HFFc6 (cell line): ENCODE measurements at places on chromosomes 2 and 18. TPM values are rescaled to one million over a fixed set of nuclear protein-coding genes. Genes with fewer than 3 reads are reported as not detected.

The IL1F10 gene
- not detected in 3 replicates for total RNA-seq

The GLI2 gene
- total RNA-seq = 41.9 to 46.1 TPM (median 43.5 TPM) in 3 replicates

The ACTR1B gene
- total RNA-seq = 65.9 to 74.9 TPM (median 66.6 TPM) in 3 replicates

The CCDC178 gene
- total RNA-seq = not detected in 2 replicates

The CHRND gene
- total RNA-seq = not detected in 2 replicates

The CFC1 gene
- not detected in 3 replicates for total RNA-seq

The CIB4 gene
- total RNA-seq = not detected in 2 replicates

The AOX1 gene
- total RNA-seq = 40.9 to 64.7 TPM (median 46.5 TPM) in 3 replicates

The OR6B2 gene
- not detected in 3 replicates for total RNA-seq

The VSNL1 gene
- total RNA-seq = not detected in 3 replicates

DNA sequence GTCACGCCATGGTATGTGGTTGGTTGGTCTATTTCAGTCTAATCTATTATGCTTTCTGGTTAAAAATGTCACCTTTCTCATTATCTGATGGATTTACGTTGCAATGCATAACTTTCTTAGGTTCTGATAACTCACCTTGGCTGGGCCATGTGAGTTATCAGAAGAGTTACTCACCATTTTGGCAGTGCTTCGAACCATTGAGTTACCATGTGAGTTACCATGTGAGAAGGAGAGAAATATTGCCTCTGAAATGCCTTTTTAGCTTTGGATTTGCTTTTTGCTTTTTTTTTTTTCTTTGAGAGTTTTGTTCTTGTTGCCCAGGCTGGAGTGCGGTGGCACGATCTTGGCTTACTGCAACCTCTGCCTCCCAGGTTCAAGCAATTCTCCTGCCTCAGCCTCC is 1.6 kb downstream of the SMARCAL1 start:
- H3K27ac ChIP-seq = no peak overlapping the region
- peaks cover 19% of the 10 kb centered on the region for H3K4me1 ChIP-seq
- DNase-seq = no peak
- peaks cover 18% of the 10 kb centered on the region for H3K36me3 ChIP-seq

DNA sequence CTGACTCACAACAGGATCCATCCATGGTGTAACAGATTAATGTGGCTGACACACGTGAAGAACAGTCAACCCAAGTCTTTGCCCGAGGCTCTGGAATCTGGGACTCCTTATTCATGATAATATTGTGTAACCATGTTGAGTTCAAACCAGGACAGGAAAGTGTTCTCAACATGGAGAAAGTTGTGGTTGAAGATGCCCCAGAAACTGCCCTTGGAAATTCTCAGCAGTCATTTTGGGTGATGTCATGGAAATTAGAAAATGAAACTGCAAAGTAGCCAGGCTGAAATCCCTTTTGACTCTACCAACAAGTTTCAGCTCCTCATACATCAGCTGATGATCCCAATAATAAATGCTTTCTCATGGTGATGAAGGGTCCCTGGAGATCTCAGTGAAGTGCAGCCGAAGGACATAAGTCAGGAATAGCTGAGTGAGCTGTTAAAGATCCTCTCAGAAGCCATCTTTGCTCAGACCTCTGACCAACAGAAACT is 307.7 kb downstream of the TNS1 start:
- peak overlapping the region; percentile 82 for H3K4me3 ChIP-seq
- H3K27ac ChIP-seq = peak overlapping the region; percentile 99
- peaks cover 2% of the 10 kb centered on the region; the same call in 1 of the 2 replicates for H3K27me3 ChIP-seq

DNA sequence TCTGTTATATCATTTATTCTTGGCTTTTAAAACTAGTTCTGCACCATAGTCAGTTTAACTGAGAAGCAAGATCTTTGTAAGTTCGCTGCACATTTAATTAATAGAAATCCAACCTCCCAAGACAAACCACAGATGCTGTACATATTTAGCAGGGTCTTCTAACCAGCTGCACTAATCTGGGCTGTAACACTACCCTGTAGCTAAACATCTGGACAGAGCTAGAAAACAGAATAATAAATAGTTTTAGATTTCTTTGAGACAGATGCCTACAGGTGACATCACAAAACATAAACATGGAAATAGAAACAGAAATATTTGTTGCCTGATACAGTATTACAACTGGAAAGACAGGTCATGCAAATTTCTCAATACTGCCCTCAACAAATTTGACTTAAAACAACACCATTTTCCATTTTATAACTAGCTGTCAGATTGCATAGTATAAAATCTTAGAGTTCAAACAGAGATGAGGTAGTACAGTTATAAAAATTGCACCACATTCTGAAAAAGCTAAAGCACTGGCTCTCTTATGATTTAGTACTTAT is 315.1 kb downstream of the NR4A2 start:
- no peak overlapping the region for H3K27ac ChIP-seq
- DNase-seq = no peak
- no peaks in the 10 kb centered on the region for H3K27me3 ChIP-seq
- H3K4me3 ChIP-seq = no peak overlapping the region

- no peak overlapping the region for H3K27ac ChIP-seq
- H3K4me1 ChIP-seq = no peaks in the 10 kb centered on the region
- no peak overlapping the region for H3K4me3 ChIP-seq
- H3K27me3 ChIP-seq = peaks cover 5% of the 10 kb centered on the region; the same call in 1 of the 2 replicates
- H3K36me3 ChIP-seq = no peaks in the 10 kb centered on the region
- DNase-seq = peak; percentile 42
These were observed 285.1 kb downstream of the SS18 start for GRCh38 chr18:25805323-25805722.

DNA sequence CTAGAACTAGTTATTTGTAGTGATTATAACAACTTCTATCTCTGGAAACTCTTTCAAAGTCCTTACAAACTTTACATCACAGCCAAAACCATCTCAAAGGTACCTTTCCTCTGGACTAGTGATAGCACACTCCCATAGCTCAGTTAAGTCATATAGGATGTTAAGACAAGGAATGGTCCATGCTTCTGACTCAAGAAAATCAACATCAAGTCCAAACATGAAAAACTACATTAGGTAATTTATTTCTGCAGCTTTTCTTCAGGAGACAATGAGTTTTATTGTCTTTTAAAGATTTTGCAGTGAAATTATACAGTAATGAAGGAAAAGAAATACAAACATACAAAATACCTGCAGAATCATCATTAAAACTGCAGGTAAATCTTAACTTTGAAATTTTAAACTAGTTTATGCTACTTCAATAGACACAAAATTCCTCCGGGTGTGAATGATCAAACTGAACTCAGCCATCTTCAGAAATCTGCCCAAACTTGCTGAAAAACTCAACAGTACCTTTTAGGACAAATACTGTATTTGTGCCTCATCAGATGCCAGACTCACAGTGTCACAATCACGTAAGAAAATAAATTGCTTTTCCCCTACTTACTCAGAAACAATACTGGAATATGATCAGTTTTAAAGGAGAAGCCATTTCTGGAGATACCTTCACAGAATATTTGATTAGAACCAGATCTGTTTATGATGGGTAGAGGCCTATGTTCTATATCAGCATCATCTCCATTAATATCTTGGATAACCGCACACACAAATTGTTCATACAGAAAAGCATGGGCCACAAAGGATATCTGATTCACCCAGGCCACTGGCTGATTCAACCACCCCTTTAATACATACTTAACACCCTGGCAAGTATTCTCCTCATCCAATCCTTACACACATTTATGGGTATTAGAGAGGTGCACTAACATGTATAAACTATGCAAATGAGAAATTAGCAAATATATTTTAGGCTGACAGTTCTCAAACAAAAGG is 2.6 kb downstream of the TMEM131 start:
- H3K27me3 ChIP-seq = peaks cover 2% of the 10 kb centered on the region; the same call in 1 of the 2 replicates
- H3K27ac ChIP-seq = peak overlapping the region; percentile 4; the same call in 1 of the 2 replicates
- DNase-seq = no peak

DNA sequence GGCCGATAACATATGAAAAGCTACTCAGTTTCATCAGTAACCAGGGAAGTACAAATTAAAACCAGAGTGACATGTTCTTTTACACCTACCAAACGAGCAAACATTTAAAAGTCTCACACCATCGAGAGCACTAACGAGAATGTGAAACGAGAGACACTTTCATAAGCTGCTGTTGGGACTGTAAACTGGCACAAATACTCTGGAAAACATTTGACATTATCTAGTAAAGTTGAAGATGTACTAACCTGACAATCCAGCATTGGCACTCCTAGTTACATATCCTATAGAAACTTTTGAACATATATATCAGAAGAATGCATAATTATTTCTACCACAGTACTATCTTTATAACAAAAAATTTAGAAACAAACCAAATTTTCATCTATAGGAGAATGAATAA is 28.1 kb downstream of the NBAS start:
- no peaks in the 10 kb centered on the region; the same call in 1 of the 2 replicates for H3K27me3 ChIP-seq
- no peak for DNase-seq
- H3K27ac ChIP-seq = no peak overlapping the region
- H3K36me3 ChIP-seq = peaks cover 25% of the 10 kb centered on the region

- no peak overlapping the region for H3K4me3 ChIP-seq
- peaks cover 22% of the 10 kb centered on the region for H3K4me1 ChIP-seq
- peaks cover 22% of the 10 kb centered on the region for H3K36me3 ChIP-seq
These were observed 24.0 kb downstream of the IMMT start for GRCh38 chr2:86171295-86171694.

DNA sequence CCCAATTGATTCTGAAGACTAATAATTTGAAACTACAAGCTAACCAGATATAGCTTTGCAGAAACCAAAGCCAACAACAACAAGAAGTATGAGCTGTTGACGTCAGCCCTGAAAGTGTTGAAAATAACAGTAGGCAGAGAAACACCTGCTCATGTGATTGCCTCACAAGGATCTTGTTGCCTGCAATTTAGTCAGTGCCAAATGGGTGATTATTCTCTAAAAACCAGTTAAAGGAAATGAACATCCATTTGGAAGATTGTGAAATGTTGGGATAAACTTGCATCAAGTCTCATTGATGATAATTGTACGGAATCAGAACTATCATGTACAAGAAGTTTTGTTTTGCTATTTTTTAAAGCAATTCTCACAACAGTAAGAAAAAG is 2.8 kb downstream of the CYTIP start:
- H3K27ac ChIP-seq = no peak overlapping the region
- H3K4me1 ChIP-seq = no peaks in the 10 kb centered on the region
- no peaks in the 10 kb centered on the region for H3K36me3 ChIP-seq
- DNase-seq = no peak

GRCh38 chr2:27849558-27850205 is 40.5 kb downstream of the RBKS start:
- DNase-seq = no peak
- peaks cover 4% of the 10 kb centered on the region; the same call in 1 of the 2 replicates for H3K36me3 ChIP-seq
- no peak overlapping the region for H3K4me3 ChIP-seq
- H3K27me3 ChIP-seq = no peaks in the 10 kb centered on the region; the same call in 1 of the 2 replicates

GRCh38 chr2:219823574-219823973 is 196.1 kb downstream of the SLC4A3 start:
- H3K27me3 ChIP-seq = peaks cover 16% of the 10 kb centered on the region
- no peak for DNase-seq
- no peak overlapping the region for H3K27ac ChIP-seq
- H3K4me3 ChIP-seq = no peak overlapping the region
- no peaks in the 10 kb centered on the region for H3K4me1 ChIP-seq

GRCh38 chr2:41806286-41806685 is 241.5 kb upstream of the PKDCC start:
- DNase-seq = no peak
- H3K4me1 ChIP-seq = no peaks in the 10 kb centered on the region
- no peaks in the 10 kb centered on the region for H3K36me3 ChIP-seq
- H3K27ac ChIP-seq = no peak overlapping the region
- no peaks in the 10 kb centered on the region for H3K27me3 ChIP-seq
- no peak overlapping the region for H3K4me3 ChIP-seq

GRCh38 chr2:50591021-50591420 is 440.9 kb downstream of the NRXN1 start:
- H3K27ac ChIP-seq = no peak overlapping the region
- H3K27me3 ChIP-seq = no peaks in the 10 kb centered on the region
- no peak overlapping the region for H3K4me3 ChIP-seq
- DNase-seq = no peak

- H3K36me3 ChIP-seq = peaks cover 36% of the 10 kb centered on the region
- H3K4me3 ChIP-seq = no peak overlapping the region
- peak overlapping the region; percentile 34; the same call in 1 of the 2 replicates for H3K27ac ChIP-seq
- H3K27me3 ChIP-seq = peaks cover 2% of the 10 kb centered on the region; the same call in 1 of the 2 replicates
- no peak for DNase-seq
These were observed 39.4 kb downstream of the ACTR2 start for GRCh38 chr2:65267008-65267407.

DNA sequence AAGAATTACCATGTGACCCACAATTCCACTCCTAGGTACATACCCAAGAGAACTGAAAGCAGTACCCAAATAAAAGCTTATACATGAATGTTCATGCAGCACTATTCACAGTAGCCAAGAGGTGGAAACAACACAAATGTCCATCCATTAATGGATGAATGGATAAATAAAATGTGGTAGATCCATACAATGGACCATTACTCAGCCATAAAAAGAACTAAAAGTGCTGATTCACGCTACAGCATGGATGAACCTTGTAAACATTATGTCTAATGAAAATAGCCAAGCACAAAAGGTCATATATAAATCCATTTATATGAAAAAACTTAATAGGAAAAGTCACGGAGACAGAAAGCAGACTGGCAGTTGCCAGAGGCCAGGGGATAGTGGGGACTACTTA is 23.6 kb upstream of the ZFP36L2 start:
- no peak for DNase-seq
- no peak overlapping the region for H3K4me3 ChIP-seq
- no peak overlapping the region for H3K27ac ChIP-seq
- peaks cover 3% of the 10 kb centered on the region for H3K27me3 ChIP-seq

DNA sequence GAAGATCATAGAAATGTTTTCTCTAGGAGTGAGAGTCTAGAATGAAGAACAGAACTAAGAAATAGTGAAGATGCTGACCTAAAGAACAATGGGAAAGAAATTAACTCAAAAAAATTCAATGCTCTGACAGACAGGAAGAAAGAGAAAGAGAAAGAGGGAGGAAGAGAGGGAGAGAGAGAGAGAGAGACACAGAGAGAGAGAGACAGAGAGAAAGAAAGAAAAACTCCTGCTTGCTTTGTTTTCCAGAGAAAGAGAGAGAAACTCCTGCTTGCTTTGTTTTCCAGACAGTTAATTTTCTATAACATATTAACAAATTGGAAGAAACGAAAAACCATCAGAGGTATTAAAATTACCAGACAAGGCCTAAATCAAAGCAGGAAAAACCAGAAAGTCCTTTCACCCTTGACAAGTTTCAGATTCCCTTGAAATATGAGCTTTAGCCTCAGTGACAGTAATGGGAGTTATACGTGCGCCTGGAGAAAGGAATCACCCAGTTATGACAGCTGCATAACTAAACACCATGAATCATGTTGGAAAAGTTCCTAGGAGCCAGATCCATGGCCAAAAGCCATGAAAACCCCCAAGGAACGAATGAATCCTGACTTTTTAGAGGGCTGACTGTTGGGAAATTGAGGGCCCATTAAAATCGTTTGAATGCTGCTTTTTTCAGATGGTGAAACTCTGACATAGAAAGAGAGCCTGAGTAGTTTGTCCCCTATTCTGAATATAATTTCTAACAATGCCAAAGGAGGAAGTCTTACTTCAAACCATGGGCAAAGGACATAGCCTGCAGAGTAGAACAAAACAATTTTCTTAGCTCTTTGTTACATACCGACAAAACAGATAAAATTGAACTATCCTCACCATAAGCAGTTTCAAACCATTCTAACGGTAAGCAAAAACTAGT is 228.6 kb upstream of the CHST9 start:
- no peak overlapping the region for H3K27ac ChIP-seq
- no peak for DNase-seq
- no peak overlapping the region for H3K4me3 ChIP-seq
- no peaks in the 10 kb centered on the region; the same call in 1 of the 2 replicates for H3K27me3 ChIP-seq
- H3K36me3 ChIP-seq = no peaks in the 10 kb centered on the region

GRCh38 chr2:233152541-233152940 is 92.4 kb downstream of the INPP5D start:
- H3K4me3 ChIP-seq = no peak overlapping the region
- peaks cover 26% of the 10 kb centered on the region for H3K27me3 ChIP-seq
- H3K27ac ChIP-seq = no peak overlapping the region
- peaks cover 7% of the 10 kb centered on the region; the same call in 1 of the 2 replicates for H3K4me1 ChIP-seq
- no peak for DNase-seq
